ENCODE measurements at places on chromosomes 4 and X.

- DNase-seq = no peak
Measured at GRCh38 chr4:169117591-169118081, 107.6 kb upstream of the CBR4 start.

GRCh38 chr4:37994569-37994968 lies 34.4 kb downstream of the PTTG2 start:
- peak; percentile 65 for DNase-seq

DNA sequence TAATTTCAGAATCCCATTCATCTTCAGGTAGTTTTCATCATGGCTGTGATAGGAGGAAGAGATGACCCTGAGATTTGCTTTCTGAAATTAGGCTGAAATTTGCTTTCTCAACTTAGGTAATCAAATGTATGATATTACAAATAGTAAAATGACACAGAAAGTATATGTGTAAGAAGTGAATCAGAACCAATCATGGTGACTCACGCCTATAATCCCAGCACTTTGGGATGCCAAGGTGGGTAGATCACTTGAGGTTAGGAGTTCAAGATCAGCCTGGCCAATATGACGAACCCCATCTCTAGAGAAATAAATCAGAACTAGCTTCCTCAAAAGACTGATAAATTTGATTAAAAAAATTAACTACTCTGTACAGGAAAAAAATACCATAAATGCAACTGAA lies 555.4 kb downstream of the STPG2 start:
- no peak for DNase-seq

DNA sequence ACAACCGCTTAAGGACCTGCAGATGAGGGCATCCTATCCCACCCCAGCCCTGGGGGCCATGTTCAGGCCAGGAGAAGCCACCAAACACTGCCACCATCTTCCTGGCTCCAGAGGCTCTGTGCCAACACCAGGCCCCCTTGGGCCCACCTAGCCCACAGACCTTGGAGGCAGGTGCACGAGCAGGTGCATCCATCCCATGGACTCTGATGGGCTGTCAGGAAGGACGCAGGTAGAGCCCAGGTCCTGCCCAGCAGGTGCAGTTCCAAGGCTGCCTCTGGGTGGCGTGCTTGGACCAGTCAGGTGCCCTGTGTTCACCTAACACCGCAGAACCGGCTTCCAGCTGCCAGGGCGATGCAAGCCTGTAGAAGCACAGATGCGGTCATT lies 22.8 kb upstream of the PDE6B start:
- peak; percentile 59 for DNase-seq

DNA sequence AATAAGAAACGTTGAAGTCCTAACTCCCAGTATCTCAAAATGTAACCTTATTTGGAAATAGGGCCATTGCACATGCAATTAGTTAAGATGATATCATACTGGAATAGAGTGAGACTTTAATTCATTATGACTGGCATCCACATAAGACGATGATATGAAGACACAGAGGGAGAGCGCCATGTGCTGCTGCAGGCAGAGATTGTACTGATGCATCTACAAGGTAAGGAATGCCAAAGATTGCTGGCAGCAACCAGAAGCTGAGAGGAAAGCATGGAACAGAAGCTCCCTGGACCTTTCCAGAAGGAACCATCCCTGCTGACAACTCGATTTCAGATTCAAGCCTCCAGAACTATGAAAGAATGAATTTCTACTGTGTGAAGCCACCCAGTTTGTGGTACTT lies 697.0 kb upstream of the INTU start:
- no peak for DNase-seq

- DNase-seq = no peak
Measured at GRCh38 chrX:51894697-51895336, 1.4 kb downstream of the MAGED1 start.

- no peak for DNase-seq
Measured at GRCh38 chr4:78624048-78624447, 72.5 kb downstream of the ANXA3 start.

GRCh38 chr4:171947400-171947799 lies 134.2 kb downstream of the GALNTL6 start:
- DNase-seq = no peak

Data from OCI-M1 (cell line).